SIG-M5 (cell line): ENCODE measurements at places on chromosomes 1 and 21.

GRCh38 chr1:227748496-227749182, 13.4 kb downstream of the SNAP47 start:
- DNase-seq: no peak

DNA sequence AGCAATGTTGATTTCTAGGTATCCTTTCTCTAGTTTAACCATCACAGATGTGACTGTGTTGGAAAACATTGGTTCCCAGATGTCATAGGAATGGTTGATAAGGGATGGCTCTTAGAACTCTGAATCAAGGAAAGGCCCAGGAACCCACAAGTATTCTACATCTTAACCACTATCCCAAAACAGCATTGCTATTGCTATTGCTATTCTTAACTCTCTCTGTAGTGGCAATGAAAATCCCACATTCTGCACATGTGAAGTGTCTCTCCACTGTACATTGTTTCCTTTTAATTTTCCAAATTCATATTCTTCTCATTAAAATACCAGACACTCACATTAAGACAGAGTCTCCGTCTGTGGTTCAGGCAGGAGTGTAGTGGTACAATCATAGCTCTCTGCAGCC, 420.4 kb upstream of the RUNX1 start:
- no peak for DNase-seq

- DNase-seq: no peak
Observed at GRCh38 chr1:25517476-25518394, 25.7 kb upstream of the LDLRAP1 start.

- DNase-seq: no peak
Observed at GRCh38 chr1:160621633-160622413, 25.0 kb downstream of the SLAMF1 start.

GRCh38 chr1:7410156-7410555, 360.9 kb upstream of the VAMP3 start:
- no peak for DNase-seq

DNA sequence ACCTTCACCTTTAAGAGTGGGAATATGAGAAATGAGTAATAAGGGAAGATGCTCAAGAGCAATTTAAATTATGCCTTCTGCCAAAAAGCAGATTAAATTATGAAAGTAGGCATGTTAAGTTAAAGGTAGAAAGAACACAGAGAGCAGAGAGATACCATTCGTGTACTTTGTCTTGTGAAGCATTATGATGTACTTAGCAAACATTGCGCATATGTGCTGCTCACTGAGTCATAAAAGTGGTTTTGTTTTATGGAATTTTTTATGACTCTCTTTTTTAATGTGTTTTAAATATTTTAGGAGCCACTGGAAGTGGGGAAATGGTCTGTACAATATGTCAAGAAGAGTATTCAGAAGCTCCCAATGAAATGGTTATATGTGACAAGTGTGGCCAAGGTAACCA, 35.3 kb downstream of the MTF2 start:
- DNase-seq: no peak

DNA sequence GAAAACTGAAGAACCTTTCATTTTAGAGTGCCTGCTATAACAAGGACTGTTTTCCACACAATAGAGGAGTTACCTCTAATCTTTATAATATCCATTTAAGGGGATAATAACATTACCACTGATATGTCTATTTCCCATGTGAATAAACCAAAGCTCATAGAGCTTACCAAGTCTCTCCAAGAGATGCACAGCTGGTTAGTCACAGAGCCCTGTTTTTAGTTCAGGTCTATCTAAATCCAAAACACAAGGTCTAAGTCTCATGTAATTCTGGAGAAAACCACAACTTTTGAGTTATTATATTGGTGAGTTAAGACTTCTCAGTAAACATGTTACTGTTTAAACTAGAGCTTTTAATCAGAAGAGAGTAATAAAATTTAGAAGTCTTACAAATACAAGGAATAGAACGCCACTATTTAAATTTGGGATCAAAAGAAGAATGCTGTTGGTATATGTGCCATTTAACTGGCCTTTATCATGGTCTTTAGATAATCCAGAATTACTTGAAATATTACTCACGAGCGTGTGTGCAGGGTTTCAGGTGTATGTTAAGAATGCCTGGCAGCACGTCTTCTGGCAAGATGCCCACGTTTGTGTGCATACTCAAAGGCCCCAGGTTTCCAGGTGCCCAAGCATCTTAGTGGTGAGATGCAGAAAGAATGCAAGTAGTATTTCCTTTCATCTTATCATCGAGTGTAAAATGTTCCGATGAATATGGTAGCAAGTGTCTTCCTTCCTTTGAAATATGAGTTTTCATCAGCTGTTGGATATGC, 190.6 kb downstream of the FMN2 start:
- DNase-seq: no peak

GRCh38 chr1:210684466-210685294, 356.0 kb downstream of the HHAT start:
- DNase-seq: no peak

DNA sequence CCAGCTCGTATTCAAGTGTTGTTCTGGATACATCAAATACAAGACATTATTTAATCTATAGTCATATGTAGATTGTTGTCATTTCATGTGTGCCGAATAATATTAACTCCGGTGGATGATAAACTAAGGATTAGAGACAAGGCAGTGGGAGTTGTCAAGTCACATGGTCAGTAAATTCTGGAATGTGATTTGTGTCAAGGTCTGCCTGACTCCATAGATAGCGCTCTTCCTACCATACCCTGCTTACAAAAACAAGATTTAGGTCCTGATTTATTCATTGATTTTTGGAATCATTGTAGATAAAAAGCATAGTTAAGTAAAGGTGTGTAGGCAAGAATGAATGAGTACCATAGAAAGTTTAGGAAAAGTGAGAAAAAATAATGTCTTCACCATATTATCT, 2.6 kb downstream of the TNNI3K start:
- no peak for DNase-seq

- DNase-seq: no peak
Observed at GRCh38 chr1:39141925-39142324, 62.6 kb upstream of the MACF1 start.
